Kidney epithelial cell (primary cell): ENCODE measurements at places on chromosomes 3 and 15. TPM values are rescaled to one million over a fixed set of nuclear protein-coding genes. Genes with fewer than 3 reads are reported as not detected.

Gene TNFAIP8L3
- total RNA-seq, result 0.89 and 0.92 TPM in 2 replicates

Gene CEP97
- 7.5 and 9.7 TPM in 2 replicates for total RNA-seq

Gene GABRA5
- total RNA-seq, result 0.21 TPM in 1 of 2 replicates, not detected in the other

Gene SELENOT
- total RNA-seq, result 109 and 135 TPM in 2 replicates

Gene ZIC1
- not detected in 2 replicates for total RNA-seq

Gene FRMD5
- 9.9 and 12.5 TPM in 2 replicates for total RNA-seq

Gene CD200R1
- not detected in 2 replicates for total RNA-seq

Gene LPP
- 199 and 218 TPM in 2 replicates for total RNA-seq

Gene TM6SF1
- total RNA-seq, result 17.4 and 21.4 TPM in 2 replicates

Gene TRIM42
- total RNA-seq, result not detected in 2 replicates

Gene KAT2B
- total RNA-seq, result 1.8 and 2.2 TPM in 2 replicates

Gene ENTPD3
- 0.21 and 0.29 TPM in 2 replicates for total RNA-seq

Gene BDH1
- 14.1 and 17.0 TPM in 2 replicates for total RNA-seq
